ENCODE measurements at places on chromosomes 5 and 9. TPM values are rescaled to one million over a fixed set of nuclear protein-coding genes. Genes with fewer than 3 reads are reported as not detected.
A peak's percentile ranks its signal among the peaks of the same experiment; 100 is the strongest.

GRCh38 chr5:140043508-140043872 is 391 bp upstream of the NRG2 start:
- H3K4me1 ChIP-seq, result no peaks in the 10 kb centered on the region
- peaks cover 31% of the 10 kb centered on the region for H3K27me3 ChIP-seq
- H3K36me3 ChIP-seq, result no peaks in the 10 kb centered on the region
- H3K27ac ChIP-seq, result no peak overlapping the region

DNA sequence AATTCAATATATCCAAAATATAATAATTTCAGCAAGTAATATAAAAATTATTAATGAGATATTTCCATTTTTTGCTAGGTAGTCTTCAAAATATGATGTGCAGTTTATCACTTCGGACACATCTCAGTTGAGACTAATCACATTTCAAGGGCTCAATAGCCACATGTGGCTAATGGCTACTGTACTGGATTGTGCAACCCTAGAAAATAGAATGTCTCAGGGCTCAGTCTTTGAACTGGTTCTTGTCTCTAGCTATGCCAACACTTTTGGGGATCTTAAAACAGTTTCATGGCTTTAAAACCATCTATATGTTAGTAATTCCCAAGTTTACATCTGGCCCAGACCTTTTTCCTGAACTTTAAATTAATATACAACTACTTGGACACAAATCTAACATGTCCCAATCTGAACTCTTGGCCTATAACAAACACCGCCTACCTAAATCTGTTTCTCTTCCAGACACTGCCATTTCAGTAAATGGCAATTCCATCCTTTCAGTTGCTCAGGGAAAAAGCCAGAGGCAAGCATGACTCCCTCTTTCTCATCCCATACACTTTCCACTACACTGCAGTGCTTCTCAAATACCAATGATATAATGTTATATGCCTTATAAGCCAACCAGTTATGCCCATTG is 18.8 kb downstream of the PTAR1 start:
- H3K27ac ChIP-seq, result peak overlapping the region; percentile 1
- peak; percentile 21 for DNase-seq
- H3K36me3 ChIP-seq, result peaks cover 11% of the 10 kb centered on the region
- H3K27me3 ChIP-seq, result no peaks in the 10 kb centered on the region
- H3K4me1 ChIP-seq, result peaks cover 21% of the 10 kb centered on the region
- no peak overlapping the region for H3K4me3 ChIP-seq

GRCh38 chr5:122262103-122262502 is 49.9 kb upstream of the SNCAIP start:
- no peak overlapping the region for H3K4me3 ChIP-seq
- no peaks in the 10 kb centered on the region for H3K36me3 ChIP-seq
- DNase-seq, result peak; percentile 79
- H3K27ac ChIP-seq, result peak overlapping the region; percentile 25
- peaks cover 43% of the 10 kb centered on the region for H3K4me1 ChIP-seq

- peak overlapping the region; percentile 30 for H3K27ac ChIP-seq
- H3K27me3 ChIP-seq, result no peaks in the 10 kb centered on the region
- no peaks in the 10 kb centered on the region for H3K36me3 ChIP-seq
- H3K4me1 ChIP-seq, result peaks cover 18% of the 10 kb centered on the region
- peak; percentile 91 for DNase-seq
- H3K4me3 ChIP-seq, result no peak overlapping the region
Measured at GRCh38 chr5:115657881-115658233, 32.0 kb upstream of the TMED7 start.

DNA sequence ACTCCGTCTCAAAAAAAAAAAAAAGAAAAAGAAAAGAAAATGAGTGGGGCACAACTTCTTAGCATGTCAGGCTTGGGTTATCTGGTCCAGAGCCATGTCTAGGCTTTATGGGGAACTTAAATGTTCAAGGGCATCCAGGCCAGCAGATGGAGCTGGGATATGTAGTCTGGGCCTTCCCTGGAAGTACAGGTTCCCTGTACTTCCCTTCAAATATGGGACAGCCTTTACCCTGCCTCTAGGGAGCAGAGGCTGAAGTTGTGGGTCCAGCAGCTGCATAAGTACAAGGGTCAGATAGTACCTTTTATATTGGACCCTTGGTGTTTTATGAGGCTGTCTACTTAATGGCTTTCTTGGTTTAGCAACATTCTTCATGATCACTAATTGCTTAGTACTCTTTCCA is 42.1 kb downstream of the FAF2 start:
- peaks cover 56% of the 10 kb centered on the region for H3K36me3 ChIP-seq
- no peak for DNase-seq
- H3K27ac ChIP-seq, result no peak overlapping the region
- H3K27me3 ChIP-seq, result no peaks in the 10 kb centered on the region

GRCh38 chr9:127862075-127863011 is 7.9 kb upstream of the ENG start:
- H3K4me1 ChIP-seq, result no peaks in the 10 kb centered on the region
- no peaks in the 10 kb centered on the region for H3K27me3 ChIP-seq
- no peak for DNase-seq
- H3K4me3 ChIP-seq, result no peak overlapping the region
- no peaks in the 10 kb centered on the region for H3K36me3 ChIP-seq

GRCh38 chr9:35728041-35728971 is 3.7 kb downstream of the TLN1 start:
- peaks cover 22% of the 10 kb centered on the region for H3K36me3 ChIP-seq
- peak; percentile 93 for DNase-seq
- no peaks in the 10 kb centered on the region for H3K27me3 ChIP-seq
- H3K4me3 ChIP-seq, result peak overlapping the region; percentile 96
- peaks cover 37% of the 10 kb centered on the region for H3K4me1 ChIP-seq

DNA sequence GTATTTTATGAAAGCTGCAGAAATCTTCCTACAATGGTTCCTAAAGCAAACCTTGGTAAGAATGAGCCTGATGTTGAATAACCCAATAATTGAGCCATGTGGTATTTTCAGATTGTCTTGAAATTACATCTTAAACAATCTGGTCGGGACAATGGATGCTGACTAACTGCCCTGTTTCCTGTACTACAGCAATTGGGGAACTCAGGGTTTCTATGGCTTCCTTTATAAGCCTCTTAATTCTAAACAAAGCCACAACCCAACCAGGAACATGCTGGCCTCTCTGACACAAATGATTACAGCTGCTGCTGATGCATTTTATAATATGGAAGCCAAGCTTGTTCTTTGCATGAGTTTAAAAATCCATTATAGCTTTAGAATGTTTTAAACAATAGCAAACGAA is 30.2 kb downstream of the PTPN3 start:
- no peak for DNase-seq
- H3K36me3 ChIP-seq, result no peaks in the 10 kb centered on the region
- no peaks in the 10 kb centered on the region for H3K4me1 ChIP-seq
- H3K27me3 ChIP-seq, result no peaks in the 10 kb centered on the region

GRCh38 chr5:98638701-98639100 is 134.8 kb upstream of the RGMB start:
- H3K4me3 ChIP-seq, result no peak overlapping the region
- H3K36me3 ChIP-seq, result no peaks in the 10 kb centered on the region

DNA sequence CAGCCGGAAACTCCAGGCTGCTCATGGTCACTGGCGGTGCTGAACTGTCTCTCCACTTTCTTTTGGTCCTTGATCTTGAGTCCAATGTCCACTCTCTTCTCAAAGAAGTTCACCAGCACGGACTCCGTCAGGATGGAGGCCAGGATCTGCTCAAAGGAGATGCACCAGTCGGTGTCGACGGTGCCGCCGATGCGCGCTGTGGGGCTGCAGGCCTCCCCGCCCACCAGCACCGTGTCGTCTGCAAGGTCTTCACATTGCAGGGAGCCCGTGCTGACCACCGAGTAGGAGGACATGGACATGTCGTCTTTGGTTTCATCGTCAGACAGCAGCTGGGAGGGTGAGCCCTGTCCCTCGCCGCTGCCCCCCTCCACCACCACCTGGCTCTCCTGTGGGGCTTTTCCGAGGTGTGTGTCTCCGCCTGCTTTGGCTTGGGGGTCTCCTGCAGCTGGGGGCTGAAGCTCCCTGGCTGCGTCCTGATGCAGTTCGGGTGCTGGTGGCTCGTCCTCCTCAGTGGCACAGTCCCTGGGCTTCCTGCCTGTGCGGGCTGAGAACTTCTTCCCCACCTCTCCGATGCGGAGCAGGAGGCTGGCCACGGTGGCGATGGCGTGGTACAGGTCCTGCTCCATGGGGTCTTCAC is 5.0 kb upstream of the MRNIP start:
- DNase-seq, result no peak
- H3K4me1 ChIP-seq, result peaks cover 9% of the 10 kb centered on the region
- H3K36me3 ChIP-seq, result peaks cover 1% of the 10 kb centered on the region
- H3K27ac ChIP-seq, result no peak overlapping the region

GRCh38 chr9:125749287-125749935 is 2.2 kb downstream of the PBX3 start:
- no peaks in the 10 kb centered on the region for H3K27me3 ChIP-seq
- H3K4me3 ChIP-seq, result peak overlapping the region; percentile 88
- peak overlapping the region; percentile 40 for H3K27ac ChIP-seq
- peaks cover 61% of the 10 kb centered on the region for H3K4me1 ChIP-seq

DNA sequence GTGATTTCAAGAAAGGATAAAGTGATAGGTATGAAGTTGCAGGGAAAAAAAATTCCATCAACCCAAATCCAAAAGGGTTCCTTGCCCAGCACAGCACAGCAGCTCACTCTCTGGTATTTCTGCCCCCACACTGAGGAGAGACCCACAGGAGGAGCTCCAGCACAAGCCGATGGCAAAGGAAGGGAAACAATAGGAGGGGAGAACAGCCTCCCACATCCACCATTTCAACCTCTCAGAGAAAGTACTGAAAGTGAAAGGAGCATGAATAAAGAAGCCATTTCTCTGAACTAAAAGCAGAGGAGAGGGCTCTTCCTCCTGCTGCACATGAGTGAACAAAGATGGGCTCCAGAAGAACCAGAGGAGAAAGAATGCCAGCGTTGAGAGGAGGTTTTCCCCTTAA is 54.9 kb upstream of the ZSWIM6 start:
- H3K27me3 ChIP-seq, result no peaks in the 10 kb centered on the region
- DNase-seq, result peak; percentile 46
- H3K4me3 ChIP-seq, result peak overlapping the region; percentile 60
- H3K4me1 ChIP-seq, result peaks cover 34% of the 10 kb centered on the region
- H3K27ac ChIP-seq, result peak overlapping the region; percentile 19
- no peaks in the 10 kb centered on the region for H3K36me3 ChIP-seq

GRCh38 chr5:137730336-137730735 is 5.6 kb downstream of the KLHL3 start:
- peaks cover 20% of the 10 kb centered on the region for H3K4me1 ChIP-seq
- DNase-seq, result peak; percentile 65
- no peaks in the 10 kb centered on the region for H3K36me3 ChIP-seq
- H3K27me3 ChIP-seq, result no peaks in the 10 kb centered on the region
- peak overlapping the region; percentile 26 for H3K4me3 ChIP-seq

- no peaks in the 10 kb centered on the region for H3K36me3 ChIP-seq
- no peaks in the 10 kb centered on the region for H3K4me1 ChIP-seq
- H3K27me3 ChIP-seq, result no peaks in the 10 kb centered on the region
- H3K27ac ChIP-seq, result no peak overlapping the region
Measured at GRCh38 chr5:122703203-122703602, 71.7 kb upstream of the SNX2 start.

GRCh38 chr5:91301106-91301846 is 81.8 kb downstream of the ARRDC3 start:
- no peaks in the 10 kb centered on the region for H3K27me3 ChIP-seq
- peaks cover 32% of the 10 kb centered on the region for H3K4me1 ChIP-seq
- no peaks in the 10 kb centered on the region for H3K36me3 ChIP-seq
- peak overlapping the region; percentile 77 for H3K27ac ChIP-seq
- DNase-seq, result peak; percentile 87

- no peaks in the 10 kb centered on the region for H3K4me1 ChIP-seq
- no peaks in the 10 kb centered on the region for H3K27me3 ChIP-seq
- peak; percentile 39 for DNase-seq
- no peak overlapping the region for H3K27ac ChIP-seq
- no peak overlapping the region for H3K4me3 ChIP-seq
- H3K36me3 ChIP-seq, result no peaks in the 10 kb centered on the region
Measured at GRCh38 chr5:41736641-41737040, 133.6 kb downstream of the OXCT1 start.

DNA sequence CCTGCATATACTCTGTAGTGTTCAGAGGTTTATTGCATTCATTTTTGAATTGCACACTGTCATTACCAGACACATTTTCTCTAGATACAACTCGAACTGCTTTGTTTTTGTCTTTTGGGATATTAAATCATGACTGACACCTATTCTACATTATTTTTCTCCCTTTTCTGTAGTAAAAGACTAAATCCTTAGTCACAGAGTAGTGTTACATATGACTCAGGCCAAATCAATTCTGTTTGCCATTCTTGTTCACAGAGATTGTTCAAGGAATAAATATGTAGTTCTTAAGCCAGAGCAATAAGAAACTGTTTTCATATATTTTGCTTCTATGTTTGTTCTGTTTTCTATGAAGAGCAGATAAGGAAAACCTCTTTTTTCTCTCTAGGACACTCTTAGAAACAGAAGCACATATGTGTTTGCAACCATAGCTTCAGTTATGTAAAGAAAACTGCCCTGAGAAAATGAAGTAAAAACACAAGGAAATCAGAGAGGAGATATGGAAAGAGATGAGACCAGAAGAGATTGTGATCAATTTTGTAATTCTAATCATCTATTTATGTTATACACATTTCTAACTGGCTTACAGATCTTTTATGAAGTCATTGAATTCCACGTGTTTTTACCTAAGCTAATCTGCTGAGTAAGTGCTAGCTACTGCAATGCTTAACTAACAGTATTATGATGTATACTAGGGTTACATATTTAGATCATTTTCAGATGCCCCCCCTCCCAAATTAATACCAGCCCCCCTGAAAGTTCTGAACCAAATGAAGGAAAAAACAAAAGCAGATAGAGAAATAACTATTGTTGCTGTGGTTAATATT is 1995.6 kb upstream of the CDH6 start:
- no peak overlapping the region for H3K27ac ChIP-seq
- no peaks in the 10 kb centered on the region for H3K27me3 ChIP-seq
- no peaks in the 10 kb centered on the region for H3K36me3 ChIP-seq
- DNase-seq, result no peak
- H3K4me1 ChIP-seq, result no peaks in the 10 kb centered on the region

- DNase-seq, result peak; percentile 54
- H3K27me3 ChIP-seq, result no peaks in the 10 kb centered on the region
- no peaks in the 10 kb centered on the region for H3K36me3 ChIP-seq
- H3K27ac ChIP-seq, result no peak overlapping the region
- no peak overlapping the region for H3K4me3 ChIP-seq
Measured at GRCh38 chr5:180718810-180719453, 20.9 kb downstream of the OR2Y1 start.

DNA sequence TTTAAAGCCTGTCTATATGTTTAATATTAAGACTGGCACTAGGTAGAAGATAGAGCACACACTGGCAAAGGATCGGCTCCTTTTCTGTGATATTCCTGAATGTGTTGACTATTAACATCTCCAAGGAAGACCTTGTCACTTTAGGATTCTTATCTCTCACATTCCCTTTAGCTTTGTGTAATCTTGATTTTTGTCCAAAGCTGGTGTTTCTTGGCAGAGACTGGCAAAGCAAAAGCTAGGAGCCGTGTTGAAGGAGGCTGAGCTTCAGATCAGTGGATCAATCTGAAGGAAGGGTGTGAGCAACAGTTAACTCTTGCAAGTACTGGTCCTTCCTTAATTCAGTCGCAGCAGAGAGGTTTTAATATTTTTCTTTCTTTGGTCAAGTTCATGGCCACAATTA is 830.4 kb upstream of the ZNF608 start:
- no peak overlapping the region for H3K4me3 ChIP-seq
- H3K36me3 ChIP-seq, result no peaks in the 10 kb centered on the region
- no peak overlapping the region for H3K27ac ChIP-seq
- peaks cover 21% of the 10 kb centered on the region for H3K27me3 ChIP-seq
- no peak for DNase-seq

ASS1 gene
- total RNA-seq, result 216 TPM

POU5F2 gene
- 0.76 TPM for total RNA-seq

ZNF346 gene
- 13.5 TPM for total RNA-seq

SUSD3 gene
- 0.63 TPM for total RNA-seq

CCL27 gene
- total RNA-seq, result not detected

CHMP5 gene
- 90.6 TPM for total RNA-seq

HMMR gene
- total RNA-seq, result 13.9 TPM

TICAM2 gene
- total RNA-seq, result 1.9 TPM

OBP2B gene
- not detected for total RNA-seq

SLC6A3 gene
- not detected for total RNA-seq

PCDHA12 gene
- not detected for total RNA-seq

ABLIM3 gene
- 5.6 TPM for total RNA-seq
